ENCODE measurements at places on chromosomes 2 and 18. TPM values are rescaled to one million over a fixed set of nuclear protein-coding genes. Genes with fewer than 3 reads are reported as not detected.

- DNase-seq, result no peak
Observed at GRCh38 chr2:168974428-168974827, 56.7 kb downstream of the ABCB11 start.

DNA sequence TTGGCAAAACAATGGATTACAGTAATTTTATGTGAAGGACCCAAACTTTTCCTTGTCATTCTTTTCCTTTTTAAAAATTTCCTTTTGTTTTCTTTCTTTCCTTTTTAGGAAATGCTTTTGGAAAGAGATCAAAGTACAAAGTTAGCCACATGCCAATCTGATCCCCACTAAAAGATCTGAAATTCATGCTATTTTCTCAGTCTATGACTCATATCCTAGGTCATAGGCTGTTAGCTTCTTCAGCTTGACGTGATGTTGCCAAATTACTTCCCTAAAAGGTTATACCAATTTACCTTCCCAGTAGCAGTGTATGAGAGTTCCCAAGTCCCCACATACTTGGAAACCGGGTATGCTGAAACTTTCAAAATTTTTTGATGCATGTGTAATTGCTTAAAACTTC lies 355.3 kb downstream of the INSIG2 start:
- no peak for DNase-seq

DNA sequence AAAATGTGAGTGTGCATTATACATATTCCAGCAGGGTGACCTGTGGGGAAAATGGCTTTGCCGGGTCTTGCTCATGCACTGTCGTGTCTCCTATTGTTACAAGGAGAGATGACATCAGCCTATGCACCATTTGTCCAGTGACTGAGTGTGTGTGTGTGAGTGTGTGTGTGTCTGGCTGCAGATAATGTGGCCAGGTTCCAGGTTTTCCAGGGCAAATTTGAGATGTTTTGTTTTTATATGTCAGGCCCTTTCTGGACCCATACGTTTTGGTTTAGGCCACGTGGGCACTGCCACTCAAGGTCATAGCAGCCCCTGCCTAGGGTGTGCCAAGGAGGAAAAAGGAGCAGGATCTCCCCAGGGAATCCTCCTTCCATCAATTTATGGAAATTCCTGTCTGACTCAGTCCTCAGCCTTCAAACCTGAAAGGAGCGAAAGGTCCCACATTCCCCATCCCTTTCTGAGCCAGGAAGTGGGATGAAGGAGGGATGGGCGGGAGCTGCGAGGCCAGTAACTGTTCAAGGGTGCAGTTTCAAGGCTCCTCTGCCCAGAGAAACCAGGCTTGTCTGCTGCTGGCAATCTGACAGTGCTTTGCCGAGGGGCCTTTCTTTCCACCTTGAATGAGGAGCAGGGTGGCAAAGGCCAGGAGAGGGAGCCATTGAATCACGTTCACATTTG lies 93.0 kb upstream of the SMAD2 start:
- DNase-seq, result no peak

GRCh38 chr2:10520154-10520553 lies 72.0 kb upstream of the ODC1 start:
- no peak for DNase-seq

DNA sequence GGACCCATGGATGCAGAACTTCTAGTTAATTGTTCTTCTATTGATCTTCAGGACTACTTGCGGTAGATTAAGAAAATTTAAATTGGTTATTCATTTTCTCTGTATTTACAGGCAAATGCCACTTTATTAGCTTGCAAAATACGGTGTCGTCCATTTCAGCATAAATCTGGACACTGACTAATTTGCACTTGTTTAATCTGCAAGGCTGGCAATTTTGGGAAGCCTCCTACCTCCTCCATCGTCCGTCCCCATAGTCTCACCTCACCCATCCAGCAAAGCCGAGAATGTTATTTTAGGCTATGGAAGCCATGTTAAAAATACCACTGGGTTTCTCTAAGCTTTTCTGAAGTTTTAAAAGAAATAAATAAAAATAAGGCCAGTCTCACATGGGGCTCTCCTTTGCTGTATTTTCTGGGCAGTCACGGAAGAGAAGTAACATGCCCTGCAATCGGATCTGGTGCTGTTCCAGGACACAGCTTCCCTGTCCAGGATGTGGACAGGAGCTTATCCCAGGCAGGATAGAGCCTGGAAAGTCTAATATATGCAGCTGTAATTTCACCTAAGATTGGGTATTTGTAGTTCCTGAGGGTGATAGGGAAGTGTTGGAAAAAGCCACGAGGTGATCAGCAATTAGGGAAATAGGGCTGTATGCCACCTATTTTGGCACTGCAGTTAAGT lies 17.4 kb downstream of the TMEM178A start:
- no peak for DNase-seq

DNA sequence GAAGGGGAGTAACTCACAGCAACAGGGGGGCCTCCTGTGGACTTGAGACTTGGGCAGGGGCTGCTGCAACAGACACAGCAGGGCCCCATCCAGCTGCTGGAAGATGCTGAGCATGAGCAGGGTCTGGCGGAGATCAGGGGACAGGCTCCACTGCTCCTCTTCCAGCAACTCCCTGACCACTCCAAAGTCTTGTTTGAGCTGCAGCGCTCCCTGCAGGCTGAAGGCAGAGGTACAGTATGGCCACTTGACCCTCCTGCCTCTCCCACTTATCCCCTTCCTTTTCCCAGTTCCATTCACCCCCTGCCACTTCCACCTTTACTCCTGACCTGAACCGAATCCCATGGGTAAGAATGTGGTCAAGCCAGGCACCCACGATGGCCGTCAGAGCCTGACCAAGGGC lies 2.4 kb upstream of the MRPL53 start:
- no peak for DNase-seq

Gene BCL2
- total RNA-seq, result 3.1 TPM
